ENCODE measurements at places on chromosomes 12 and 14.

DNA sequence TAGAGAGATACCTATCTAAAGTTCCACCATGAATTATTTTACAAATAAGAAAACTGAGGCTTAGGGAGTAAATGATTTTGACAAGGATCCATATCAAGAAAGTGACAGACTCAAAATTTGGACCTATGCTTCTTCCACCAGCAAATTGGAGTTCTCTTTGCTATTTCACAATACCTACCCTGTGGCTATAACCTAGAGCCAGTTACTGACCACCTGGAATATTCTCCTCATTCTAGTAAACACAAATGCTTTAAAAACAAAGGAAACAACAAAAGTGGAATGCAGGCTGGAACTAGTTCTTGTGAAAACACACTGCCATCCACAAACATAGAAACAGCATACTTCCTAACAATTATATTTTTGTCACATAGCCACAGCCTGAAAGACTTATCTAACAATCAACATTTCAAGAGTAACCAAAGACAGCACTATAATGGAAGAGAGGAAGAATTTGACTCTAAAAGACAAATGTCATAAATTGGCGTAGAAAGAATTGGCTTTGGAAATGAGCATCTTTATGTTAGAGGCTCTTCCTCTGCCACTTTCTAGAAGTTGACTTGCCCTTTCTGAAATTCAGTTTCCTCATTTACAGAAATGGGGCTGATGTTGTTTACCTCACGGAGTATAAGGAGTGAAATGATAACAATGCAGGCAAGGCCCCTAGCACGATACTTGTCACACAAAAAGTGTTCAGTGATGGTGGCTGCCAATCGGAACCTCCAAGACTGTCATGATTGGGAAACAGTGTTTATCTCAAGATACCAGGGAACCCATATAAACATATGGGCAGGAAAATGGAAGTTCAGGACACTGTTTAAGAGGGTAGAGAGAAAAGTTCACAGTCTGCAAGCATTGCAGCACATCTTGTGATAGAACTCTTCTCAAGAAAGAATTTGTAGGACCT is 138.6 kb upstream of the LGR5 start:
- no peak for DNase-seq

GRCh38 chr14:85688006-85688405 is 158.1 kb downstream of the FLRT2 start:
- DNase-seq, result no peak

DNA sequence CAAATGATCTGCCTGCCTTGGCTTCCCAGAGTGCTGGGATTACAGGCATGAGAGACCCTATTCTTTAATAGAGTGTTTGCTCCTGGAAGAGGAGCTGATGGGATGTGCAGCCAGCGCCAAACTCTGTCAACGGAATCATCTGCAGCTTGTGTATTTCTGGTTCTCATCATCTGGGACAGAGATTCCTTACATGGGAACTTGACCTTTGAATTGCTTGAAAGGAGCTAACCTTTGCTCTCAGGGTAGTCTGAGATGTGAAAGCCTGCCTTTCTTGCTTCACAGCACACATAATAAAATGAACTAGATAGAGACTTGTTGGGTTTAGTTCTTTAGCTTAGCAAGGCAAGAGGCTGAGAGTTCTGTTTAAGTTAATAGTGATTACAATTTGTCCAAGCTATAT is 120.0 kb downstream of the OTOGL start:
- no peak for DNase-seq

DNA sequence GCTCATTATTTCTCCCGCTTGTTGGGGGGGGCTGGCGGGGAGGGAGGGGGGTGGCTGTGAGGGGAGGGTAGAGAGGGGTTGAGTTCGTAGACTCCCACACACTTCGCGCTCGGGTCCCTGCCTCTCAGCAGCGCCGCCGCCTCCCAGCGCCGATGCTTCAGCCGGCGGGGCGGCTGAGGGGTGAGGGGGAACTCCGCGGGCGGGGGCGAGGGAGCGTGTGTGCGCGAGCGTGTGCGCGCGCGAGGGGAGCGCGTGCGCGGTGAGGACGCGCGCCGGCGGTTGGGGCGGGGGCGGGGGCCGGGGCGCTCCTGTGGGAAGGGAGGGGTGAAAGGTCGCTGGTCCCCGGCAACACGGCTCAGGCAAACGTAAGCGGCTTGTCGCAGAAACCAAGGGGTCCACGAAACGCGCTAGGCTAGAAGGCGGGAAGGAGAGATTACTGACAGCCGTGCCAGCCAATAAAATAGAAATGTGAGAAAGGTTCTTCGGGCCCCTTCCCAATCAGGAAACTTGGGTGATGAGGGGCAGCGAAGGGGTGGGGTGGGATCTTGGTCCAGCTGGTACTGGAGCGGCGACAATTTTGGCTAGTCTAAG is 343 bp upstream of the NOVA1 start:
- DNase-seq, result peak; percentile 2

GRCh38 chr12:58425481-58426392 is 484.4 kb downstream of the ATP23 start:
- DNase-seq, result no peak

- no peak for DNase-seq
Measured at GRCh38 chr14:42228611-42229010, 621.9 kb downstream of the LRFN5 start.

- no peak for DNase-seq
Measured at GRCh38 chr12:7646178-7646475, 19.6 kb downstream of the APOBEC1 start.

DNA sequence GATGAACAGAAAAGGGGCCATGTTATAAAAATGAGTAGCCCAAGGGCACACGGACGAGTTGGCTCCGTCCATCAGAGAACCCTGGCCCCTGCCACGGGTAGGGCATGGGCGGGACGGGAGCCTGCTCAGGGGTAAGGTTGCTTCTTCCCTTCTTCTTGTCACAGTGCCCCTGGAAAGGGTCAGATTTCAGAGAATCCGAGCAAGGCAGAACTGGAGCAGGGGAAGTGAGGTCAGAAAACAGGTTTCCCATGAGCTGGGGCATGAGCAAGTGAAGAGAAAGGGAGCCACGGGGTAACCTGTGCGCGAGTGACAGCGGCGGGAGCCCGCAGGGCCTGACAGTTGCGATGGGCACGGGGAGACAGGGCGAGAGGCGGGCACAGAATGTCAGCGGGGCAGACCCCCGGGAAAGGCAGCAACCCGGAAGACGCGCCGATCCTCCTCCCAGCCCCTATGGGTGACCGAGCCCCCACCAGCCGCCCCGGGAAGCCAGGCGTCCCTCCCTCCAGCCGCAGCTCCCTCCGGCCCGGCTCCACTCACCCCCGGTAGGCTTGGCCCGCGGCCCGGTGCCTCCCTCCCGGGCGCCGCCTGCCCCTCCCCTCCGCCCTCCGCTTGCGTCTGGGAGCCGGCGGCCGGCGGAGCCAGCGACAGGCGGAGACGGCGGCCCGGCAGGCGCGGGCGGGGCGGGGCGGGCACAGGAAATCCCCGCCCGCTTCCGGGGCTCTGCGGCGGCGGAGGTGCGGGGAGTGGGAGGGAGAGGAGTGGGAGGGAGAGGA is at the start of gene ZNF641:
Gene ZNF641 (minus strand): TSS at position 671 of the 773 bp plus-strand sequence. CDS start 2,829 bp downstream, outside the sequence.
- peak; percentile 82 for DNase-seq

DNA sequence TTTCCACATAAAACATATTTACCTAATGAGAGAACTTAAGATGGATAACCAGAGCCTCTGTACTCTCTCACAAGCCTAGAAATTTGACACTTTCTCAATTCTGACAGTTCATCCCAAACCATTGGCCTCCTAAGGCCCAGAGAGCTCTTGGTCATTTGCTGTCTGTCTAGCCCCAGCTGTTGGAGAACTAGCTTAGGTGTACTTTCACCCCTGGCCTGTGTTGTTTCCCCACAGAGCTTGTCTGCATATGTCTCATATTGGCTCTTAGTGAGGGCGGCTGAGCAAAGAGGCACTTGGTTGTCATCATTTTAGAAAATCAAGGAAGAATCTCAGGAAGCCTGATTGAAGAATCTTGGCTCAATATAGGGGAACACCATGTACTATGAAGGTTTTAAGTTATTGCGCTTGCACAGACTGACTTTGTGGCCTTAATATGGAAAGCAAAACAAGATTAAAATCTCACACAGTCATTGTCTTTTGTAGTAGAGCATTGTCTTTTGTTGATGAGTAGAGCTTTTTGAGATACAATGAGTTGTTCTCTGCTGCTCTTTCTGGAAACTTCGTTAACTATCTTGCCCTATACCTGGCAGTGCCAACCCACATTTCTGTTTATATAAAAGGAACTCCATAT is 324.6 kb downstream of the RAD51B start:
- DNase-seq, result no peak

- no peak for DNase-seq
Measured at GRCh38 chr12:92341065-92341668, 195.5 kb upstream of the BTG1 start.

- DNase-seq, result no peak
Measured at GRCh38 chr12:67645601-67646000, 2.9 kb upstream of the DYRK2 start.

GRCh38 chr12:4809013-4809448 is 88.8 kb downstream of the GALNT8 start:
- DNase-seq, result peak; percentile 22

DNA sequence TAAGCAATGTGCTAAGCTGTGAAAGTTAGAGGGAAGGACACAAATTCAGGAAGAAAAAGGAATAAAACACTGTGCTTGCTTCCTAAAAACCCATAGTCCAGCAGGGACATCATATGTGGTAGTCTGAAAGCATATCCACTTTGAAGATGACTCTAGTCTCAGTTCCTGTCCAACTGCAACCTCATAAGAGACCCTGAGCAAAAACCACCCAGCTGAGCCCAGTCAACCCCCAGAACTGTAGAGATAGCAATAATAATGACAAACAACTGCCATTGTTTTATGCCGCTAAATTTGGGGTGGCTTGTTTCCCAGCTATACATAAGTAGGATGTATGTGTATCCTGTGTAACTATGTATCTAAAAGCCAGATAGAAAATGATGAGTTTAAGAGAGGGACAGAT is 3.9 kb upstream of the SERPINA4 start:
- DNase-seq, result no peak

DNA sequence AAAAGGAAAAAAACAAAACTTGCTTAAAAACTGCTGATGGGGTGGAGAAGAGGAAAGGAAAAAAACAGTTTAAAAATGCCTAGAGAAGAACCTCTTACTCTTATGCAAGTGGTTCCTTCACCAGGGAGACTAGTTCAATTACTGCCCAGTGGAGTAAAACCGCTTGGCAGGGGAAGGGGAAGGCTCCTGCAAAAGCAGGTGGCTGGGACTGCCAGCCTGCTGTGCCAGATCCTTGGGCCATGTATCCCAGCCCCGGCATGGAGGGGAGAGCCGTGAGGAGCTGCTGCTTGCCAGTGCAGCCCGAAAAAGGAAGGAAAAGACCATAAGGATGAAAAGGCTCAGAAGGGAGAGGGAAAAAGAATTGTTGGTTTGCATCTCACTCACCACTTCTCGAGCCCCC is 123.0 kb downstream of the FSCB start:
- DNase-seq, result no peak

GRCh38 chr12:49044660-49045059 is 15.9 kb downstream of the KMT2D start:
- DNase-seq, result no peak

DNA sequence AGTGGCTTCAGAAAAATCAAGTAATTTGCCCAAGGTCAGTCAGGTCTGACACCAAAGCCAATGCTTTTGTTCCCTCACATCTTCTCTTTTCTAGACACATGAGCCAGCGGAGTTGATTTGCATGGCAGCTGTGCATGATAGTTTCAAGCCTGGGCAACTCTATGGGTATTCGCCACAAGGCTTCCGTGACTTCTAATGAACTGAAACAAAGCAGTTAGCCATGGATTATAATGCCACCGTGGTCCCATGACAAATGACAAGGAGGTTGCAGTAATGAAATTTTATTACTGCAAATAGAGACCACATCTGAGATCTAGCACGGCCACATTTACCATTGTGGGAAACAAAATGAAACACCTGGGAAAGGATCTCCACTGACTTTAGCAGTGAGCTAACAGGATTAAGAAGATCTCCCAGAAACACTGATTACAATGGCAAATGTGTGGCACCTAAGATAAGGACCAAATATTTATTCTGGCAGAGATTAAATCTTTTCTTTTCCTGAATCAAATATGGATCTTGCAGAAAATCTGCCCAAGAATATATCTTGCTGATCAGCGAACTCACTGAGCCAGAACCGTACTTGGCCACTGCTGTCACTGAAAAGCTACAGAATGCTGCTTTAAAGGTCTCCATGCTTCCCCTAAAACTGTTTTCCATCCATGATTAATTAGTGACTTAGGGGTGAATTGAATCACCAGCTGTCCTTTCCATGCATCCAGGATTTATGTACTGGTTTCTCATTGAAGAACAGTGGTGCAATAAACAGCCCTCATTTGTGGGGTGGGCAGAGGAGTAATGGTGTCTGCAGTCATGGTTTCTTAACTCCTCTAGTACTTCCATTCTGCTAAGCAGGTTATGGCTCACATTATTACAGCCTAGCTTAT is 551.0 kb downstream of the DIO2 start:
- no peak for DNase-seq

- no peak for DNase-seq
Measured at GRCh38 chr12:14403293-14403692, 37.8 kb downstream of the ATF7IP start.

DNA sequence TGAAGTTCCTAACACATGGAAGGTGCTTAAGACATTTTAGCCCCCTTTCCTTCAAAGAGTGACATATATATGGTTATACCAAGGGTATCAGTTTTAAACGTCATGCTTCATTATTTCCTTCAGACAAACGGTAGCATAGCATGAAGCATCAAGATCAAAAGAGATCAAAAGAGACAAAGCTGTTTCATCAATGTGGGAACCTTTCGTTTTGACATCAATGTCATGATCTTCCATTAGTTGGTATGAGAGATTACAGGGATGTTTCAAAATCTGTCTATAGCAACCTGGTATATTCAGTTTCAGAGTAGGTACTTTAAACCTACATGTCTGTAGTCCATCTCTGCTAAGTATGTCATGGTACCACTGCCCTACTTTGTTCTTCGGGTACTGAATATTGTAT is 28.3 kb downstream of the PUS7L start:
- DNase-seq, result no peak

DNA sequence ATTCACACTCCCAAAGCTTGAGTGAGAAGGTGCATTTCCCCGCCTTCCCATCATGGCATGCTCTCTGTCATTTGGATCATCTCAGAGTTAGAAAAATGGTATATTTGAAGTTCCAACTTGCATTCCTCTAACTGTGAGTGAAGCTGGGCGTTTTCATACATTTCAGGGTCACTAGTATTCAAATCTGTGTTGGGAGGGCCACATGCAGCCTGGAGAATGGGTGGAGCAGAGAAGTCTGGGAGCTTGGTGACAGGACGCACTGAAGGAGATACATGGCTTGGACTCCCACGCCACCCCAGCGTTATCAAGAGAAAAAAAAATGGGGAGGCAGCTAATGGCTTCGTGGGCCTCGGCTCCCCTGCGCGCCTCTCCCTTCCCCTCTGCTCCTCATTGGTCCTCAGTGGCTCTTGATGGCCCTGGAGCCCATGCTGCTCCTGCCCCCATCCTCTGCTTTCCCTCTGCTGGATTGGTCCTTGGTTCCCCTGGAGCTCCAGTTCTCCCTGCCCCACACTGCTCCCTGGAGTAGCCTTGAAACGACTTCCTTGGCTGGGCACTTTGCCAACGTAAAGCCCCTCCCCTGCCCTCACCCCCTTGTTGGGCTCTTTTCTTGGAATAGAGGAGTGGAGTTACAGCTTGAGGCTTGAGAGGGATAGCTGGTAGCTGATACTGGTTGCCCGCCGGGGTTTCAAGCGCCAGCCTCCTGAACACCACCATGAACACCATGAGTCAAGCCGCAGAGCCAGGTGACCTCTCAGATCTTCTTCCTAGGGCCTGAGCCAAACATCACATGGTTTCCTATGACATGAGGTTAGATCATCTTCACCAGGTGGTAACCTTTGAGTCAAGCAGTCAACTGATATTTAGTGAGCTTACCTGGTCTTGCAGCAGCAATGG is 139.6 kb downstream of the PRKCH start:
- DNase-seq, result peak; percentile 43

GRCh38 chr12:33944703-33945437 is 77.4 kb upstream of the ALG10 start:
- DNase-seq, result no peak
